ENCODE measurements at places on chromosomes 4 and X.

DNA sequence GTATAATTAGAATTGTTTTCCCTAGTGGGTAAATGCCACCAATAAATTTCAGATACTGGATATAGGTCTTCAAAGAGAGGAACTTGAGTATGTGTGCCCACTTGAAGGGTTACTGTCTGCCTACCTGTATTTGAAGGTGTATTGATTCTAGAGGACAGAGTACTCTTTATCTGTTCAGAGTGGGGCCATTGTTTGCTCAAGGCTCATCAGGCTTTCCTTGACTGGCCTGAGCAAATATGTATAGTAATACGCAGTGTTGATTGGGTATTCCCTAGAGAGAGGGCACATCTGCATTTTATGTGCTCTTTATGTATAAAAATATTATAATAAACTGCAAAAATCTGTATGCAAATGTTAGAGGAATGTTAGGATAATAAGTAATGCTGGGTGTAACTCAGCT, 23.7 kb downstream of the RP2 start:
- DNase-seq = peak; percentile 56

DNA sequence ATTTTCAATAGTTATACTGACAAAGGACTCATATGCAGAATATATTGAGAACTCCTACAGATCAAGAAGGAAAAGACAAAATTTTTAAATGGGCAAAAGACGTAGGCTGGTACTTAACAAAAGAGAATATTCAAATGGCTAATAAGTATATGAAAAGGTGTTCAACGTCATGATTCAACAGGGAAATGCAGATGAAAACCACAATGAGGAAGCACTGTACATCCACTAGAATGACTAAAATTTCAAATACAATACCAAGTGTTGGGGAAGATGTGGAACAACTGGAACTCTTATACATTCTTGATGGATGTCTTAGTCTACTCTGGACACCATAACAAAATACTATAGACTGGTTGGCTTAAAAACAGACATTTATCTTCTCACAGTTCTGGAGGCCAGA, 1.3 kb upstream of the MRFAP1L1 start:
- DNase-seq = no peak

DNA sequence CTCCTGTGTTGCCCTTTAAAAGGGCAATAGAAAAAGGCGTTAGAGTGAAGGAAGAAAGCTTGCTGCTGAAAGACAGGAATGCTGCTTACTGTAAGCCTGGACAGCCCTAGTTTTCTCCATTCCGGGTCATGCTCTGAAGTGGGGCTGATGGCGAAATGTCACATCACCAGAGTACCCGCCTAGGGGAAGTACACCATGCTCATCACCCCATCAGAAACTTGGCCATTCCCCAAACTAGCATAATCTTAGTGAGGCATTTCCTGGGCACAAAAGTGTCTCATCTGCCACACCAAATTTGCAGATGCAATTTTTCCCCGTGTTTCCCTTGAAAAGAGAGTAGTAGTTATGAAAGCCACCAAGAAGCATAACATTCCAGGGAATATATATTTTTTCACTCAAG, 47.8 kb upstream of the CAMK2D start:
- no peak for DNase-seq

- DNase-seq = no peak
Measured at GRCh38 chrX:25083661-25084060, 67.9 kb upstream of the ARX start.

- DNase-seq = no peak
Measured at GRCh38 chrX:136619899-136620505, 28.0 kb upstream of the CD40LG start.

DNA sequence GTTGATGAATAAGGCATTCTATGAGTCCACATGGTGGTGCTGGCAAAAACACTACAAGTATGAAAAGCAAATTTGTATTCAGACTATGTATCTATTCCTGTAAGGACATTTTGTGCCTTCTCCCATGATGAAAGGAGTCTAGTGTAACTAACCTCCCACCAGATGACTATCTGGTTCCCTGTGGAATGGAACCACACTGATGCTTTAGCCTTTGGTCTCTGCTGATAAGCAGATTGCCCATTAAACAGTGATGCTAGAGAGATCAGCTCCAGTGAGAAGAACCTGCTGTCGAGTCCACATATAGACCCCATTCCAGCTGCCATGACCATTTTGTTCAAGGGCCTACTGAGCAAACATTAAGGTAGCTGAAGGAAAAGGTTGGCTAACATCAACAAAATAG, 10.5 kb upstream of the THOC2 start:
- DNase-seq = peak; percentile 0

DNA sequence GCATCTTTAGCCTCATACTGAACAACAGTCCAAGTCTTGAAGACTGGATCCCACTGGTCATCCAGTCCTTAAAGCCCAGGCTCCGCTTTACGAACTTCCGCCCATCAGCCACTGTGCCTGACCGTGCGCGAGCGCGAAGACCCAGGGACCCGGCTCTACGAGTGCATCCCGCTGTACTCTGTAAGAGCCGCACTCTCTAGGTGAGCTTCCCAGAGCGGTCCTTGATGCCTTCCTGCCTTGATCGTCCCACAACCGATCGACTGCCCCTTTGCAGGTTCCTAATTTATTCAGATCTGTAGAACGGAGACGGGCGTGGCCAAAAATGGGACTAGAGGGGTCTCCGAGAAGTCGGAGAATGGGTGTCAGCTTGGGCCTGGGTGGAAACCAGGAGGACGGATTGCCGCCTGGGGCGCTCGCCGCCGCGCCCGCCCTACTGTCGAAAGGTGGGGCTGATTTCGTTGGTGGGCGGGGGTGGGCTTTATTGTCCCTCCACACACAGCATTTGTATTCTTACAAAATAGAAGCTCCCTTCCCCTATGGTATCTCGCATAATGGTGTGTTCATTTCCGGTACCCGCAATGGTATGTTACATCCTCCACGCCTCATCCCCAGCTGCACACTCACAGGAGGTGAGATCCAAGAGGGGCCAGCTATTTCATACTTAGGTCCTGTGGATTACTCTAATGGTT, 42.3 kb upstream of the FAM156A start:
- no peak for DNase-seq

DNA sequence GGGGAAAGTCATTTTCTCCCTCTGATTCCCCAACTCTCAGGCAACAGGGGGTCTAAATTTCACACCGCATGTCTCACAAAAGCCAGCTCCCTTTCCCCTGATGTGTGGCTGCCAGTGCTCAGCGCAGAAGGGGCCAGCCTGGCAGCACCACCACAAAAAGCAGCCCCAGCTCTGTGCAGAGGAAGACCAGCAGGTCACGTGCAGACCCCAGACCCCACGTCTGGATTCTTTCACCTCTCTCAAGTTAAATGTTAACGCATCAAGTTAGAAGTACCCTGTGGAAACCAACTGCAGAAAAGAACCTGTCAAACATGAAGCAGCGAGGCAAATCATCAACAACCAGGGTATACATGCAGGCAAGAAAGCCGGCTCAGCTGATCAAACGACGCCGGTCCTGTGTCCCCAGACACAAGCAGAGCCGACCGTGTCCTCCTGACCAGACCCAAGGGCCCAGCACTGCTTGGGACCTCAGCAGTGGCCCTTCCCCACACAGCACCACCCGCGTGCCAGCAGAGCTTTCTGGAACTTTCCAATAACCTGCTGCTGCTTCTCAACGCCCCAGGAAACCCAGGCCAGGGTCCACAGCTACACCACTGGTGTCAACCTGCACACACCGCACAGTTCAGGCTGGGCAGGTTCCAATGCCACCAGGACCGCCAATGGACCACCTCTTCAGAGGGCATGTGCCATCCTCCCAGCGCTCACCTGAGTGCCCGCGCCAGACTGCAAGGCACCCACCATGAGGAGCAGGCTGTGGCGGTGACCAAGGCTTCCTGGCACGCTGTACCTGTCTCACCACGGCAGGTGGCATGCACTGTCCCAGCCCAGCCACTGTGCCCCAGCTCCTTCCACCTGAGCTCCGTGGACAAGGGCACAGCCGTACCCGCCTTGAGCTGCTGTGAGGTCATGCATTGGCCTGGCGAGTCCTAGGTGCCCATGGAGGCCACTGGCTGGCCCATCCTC, 4.0 kb downstream of the LRPAP1 start:
- DNase-seq = no peak

DNA sequence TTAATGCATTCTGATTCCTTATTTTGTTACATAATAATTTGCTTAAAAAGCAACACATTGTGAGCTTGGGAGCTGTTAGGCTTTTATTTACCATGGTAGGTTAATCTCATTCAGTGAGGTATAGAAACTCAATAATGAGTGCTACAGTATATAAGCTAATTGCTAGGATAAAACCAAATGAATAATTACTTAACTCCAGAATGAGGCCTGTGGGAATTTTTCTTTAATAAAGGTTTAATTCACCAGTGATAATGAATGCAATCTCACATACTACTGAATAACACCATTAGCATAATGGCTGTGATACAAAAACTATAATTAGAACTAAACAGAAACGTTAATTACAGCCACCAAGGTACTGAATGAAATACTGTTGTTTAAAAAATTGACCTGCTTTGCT, 326.3 kb downstream of the IQCM start:
- DNase-seq = no peak

DNA sequence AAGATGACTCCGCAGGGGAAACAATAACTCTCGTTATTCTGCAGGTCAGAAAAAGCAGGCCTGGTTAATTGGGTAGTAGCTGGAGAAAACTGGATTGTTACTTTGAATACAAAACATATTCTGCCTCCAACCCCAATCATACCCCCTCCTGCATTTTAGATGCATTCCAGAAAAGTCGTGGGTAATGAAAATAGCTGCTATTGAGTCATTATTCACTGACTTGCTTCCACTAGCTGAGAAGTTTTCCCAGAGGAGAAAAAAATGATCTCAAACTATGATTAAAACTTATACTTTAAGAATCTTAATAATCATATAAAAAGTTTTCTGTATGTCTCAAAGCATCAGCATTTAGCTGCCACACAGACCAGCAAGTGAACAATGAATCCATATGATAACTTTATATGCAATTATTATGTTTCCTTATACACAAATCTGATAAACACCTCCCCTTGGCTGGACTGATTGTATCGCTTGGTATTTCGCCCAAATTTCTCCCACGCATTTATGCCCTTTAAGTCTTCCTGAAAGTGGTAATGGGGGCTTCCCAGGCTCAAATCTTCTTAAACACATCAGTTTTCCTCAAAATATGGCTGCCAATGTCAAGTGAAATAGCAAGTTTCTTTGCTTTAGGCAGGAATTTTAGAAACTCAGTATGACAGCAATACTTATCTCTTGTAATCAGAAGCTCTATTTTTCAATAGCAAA, 181.0 kb downstream of the LDB2 start:
- no peak for DNase-seq

DNA sequence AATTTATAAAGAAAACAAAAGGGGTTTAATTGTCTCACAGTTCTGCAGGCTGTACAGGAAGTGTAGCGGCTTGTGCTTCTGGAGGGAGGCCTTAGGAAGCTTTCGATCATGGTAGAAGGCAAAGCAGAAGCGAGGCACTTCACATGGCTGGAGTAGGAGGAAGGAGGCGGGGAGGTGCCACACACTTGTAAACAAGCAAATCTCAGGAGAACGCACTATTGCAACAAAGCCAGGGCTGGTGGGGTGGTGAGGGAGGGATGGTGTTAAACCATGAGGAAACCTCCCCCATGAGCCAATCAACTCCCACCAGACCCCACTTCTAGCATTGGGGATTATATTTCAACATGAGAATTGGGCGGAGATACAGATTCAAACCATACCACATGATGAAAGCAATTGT, 1116.3 kb downstream of the FAT4 start:
- DNase-seq = no peak

GRCh38 chrX:135484641-135485289, 35.7 kb upstream of the INTS6L start:
- no peak for DNase-seq

- DNase-seq = no peak
Measured at GRCh38 chr4:118018381-118019145, 15.7 kb upstream of the NDST3 start.

GRCh38 chr4:56409511-56410090, 22.3 kb upstream of the AASDH start:
- no peak for DNase-seq

GRCh38 chrX:130139474-130140201, 26.0 kb downstream of the AIFM1 start:
- peak; percentile 51 for DNase-seq

DNA sequence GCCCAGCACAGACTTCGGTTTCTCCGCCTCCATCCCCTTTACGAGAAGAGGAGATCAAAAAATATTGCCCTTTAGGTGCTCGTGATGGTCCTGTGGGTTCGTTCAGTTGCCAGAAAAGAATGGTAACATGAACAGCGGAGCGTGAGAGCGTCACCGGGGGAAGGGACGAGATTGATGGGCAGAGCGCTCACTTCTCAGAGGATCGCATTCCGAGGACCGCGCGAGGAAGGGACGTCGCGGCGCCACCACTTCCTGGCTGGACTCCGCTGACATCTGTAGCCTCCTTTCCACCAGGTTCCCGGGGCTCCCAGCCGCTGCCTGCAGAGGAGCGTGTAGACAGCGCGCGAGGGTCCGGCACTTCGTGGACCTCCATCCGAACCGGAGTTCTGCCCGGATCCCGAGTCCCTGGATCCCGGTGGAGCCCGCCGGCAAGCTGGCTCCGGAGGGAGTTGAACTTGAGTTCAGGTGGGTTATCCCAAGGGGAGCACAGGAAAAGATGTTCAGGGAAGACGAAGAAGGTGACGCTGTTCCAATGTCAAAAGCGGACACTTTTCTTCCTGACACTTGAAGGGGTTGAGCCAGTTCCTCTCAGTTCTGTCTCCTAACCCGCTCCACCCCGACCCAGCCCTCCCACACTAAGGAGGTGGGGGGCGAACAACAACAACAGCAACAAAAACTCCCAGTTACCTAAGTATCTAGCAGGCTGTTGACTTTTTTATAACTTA, 484 bp downstream of the GALNTL6 start:
- no peak for DNase-seq

- no peak for DNase-seq
Measured at GRCh38 chr4:151887816-151888180, 127.0 kb upstream of the GATB start.

DNA sequence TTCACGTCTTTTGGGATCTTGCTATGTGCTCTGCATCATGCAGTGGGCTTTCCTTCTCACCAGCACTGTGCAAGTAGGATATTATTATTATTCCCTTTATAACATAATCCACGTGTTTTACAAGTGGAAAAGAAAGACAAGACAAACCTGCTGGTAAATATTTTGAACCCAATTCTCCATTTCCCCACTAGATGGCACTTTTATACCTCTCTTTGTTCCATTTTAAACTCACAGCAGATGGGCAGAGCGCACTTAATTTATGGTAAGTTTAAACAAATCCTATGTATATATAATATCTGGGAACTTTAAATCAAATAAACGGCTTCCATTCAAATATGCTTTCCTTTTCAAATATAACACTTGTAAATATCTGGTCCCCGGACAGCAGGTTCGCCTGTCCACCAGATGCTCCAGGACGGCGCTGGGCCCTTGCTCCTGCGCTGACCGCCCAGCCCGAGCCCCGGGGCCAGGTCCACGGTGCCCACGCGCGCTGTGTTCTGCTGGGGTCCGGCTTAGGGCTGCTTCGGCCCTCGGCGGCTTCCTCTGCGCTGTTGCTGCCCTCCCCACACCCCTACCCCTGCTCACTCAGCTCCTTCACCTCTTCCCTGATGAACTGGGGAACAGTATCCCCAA, 31.1 kb downstream of the F11 start:
- DNase-seq = peak; percentile 52
